Heart right ventricle (tissue), 16 donors: ENCODE measurements at places on chromosomes 12 and 14. TPM values are rescaled to one million over a fixed set of nuclear protein-coding genes. Genes with fewer than 3 reads are reported as not detected.

GRCh38 chr12:52637299-52637698, 14.7 kb downstream of the KRT2 start:
- DNase-seq = no peak

DNA sequence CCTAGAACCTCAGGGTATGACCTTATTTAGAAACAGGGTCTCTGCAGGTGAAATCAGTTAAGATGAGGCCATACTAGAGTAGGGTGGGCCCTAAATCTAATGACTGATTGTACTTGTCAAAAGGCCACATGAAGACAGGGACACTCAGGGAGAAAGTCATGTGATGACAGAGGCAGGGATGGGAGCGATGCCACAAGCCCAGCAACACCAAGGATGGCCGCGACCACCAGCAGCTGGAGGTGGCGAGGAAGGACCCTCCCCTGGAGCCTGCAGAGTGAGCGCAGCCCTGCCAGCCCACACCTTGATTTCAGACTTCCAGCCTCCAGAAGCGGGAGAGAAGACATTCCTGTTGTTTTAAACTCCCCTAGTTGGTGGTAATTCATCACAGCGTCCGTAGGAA, 199.9 kb downstream of the PHETA1 start:
- DNase-seq = no peak

DNA sequence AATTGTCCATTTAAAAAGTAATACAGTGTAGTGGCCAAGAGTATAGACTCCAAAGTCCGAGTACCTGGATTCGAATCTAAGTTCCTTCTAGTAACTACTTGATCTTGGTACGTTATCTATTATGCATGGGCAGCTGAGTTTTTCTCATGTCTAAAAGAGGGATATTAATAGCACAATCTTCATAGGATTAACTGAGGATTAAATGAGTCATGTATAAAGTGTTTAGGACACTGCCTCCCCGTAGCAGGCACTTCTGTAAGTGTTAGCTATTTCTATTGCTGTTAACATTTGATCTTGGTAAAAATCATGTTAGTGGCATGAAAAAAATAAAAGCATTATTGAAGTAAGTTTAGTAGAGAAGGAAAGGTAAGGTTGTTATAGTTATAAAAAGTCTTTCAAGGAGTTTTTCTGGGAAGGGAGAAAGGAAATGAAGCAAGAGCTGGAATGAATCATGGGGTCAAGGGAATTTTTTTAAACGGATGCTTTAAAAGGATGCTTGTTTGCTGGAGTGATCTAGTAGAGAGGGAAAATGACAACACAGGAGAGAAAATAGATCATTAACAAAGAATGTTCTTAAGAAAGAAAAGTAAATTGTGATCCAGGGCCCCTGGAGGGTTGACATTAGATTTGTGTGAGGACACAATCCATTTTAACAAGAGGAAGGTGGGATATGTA, 502.2 kb upstream of the USP15 start:
- DNase-seq = no peak

DNA sequence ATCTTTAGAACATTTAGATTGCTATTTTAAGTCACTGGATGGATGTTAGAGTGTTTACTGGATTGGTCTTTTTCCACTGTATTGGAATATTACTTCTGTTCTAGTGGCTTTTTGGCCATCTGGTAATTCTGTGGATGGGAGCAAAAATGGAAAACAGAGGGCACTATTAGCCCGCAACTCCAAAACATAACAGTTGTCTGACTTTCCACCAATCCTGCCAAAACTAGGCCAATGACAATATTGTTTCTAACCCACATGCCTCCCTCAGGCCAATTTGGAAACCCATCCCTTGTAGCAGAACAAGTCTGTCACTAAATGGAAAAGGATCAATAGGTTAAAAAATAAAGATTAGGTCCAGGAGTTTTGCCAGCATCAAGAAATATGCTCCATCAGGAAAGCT, 97.8 kb downstream of the ETNK1 start:
- no peak for DNase-seq

Gene MAP1LC3B2
- 4.6 TPM for polyA plus RNA-seq

Gene CEBPE
- polyA plus RNA-seq = 0.07 TPM

Gene COX8C
- not detected for polyA plus RNA-seq

Gene AMDHD1
- polyA plus RNA-seq = 0.88 TPM

- no peak for DNase-seq
These were observed 43.2 kb upstream of the TUNAR start for GRCh38 chr14:95833429-95833828.

Gene ALDH1L2
- 1.1 TPM for polyA plus RNA-seq

Gene OAS2
- 6.8 TPM for polyA plus RNA-seq

- DNase-seq = no peak
These were observed 73.9 kb downstream of the PPP1R36 start for GRCh38 chr14:64623554-64624165.

Gene OR11H7
- not detected for polyA plus RNA-seq

DNA sequence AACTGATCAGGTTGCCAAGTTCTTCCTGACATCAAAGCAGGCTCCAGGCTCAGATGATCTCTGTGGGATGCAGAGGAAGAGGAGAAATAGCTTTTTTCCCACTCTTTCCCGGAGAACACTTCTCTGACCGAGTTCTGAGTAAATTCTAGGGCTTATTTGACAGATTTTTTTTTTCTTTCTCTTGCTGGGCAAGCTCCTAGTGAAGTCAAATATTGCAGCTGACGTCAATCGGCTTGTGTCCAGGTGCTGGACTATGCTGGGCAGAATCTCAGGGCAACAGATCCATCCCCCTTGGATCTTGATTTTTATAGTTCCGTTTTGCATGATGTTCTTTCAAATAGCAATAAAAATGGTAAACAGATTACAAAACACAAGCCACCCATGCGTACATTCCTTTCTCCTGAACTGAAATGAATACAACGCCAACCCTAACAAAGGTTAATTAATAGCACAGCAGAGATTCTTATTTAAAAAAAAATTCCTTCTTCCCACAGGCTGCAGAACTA, 182.2 kb downstream of the NOVA1 start:
- DNase-seq = no peak

DNA sequence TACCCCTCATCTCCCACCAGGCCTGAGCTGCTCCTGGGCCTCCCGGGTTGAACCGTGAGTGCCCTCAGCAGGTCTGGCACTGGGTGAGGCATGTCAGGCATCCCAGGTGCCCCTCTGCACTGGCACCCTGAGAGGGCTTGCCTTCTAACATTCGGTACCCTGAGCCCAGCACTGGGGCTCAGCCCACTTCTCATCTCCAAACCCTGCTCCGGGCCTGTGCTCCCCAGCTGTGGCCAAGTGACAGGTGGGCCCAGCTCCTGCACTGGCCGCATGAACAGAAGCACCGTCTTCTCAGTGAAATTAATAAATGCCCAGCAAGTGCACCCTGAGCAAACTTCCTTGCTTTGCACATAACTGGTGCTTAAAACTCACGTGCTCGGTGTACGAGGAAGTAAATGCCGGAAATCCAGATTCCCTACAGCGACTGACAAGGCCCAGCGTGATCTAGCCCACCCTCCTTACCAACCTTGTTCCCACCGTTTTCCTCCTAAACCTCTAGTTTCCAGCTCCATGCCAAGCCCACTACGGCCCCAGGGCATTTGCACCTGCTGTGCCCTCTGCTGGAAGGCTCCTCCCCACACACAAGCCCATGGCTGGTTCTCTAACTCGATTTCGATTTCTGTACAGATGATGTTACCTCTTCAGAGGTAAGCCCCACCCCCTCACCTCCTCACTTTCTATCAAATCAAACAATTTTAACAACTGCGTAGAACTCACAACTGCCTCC, 115.2 kb upstream of the NCOR2 start:
- DNase-seq = no peak

DNA sequence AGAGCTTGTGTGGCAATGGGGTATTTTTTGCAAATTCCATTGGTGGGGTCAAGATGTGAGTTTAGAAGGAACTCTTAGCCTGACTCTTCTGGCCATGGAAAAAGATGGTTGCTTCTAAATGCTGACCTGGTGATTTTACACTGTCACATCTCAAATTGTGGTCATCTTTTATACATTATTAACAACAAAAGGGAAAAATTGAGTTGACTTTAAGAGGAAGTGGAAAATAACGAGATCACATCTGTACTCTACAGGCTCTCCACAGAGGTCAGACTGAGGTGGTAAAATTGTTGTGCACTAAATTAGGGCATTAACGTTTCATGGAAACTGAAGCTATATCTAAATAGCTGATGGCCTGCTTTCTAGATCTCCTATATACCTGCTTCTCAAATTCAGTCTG, 44.7 kb downstream of the PTPN11 start:
- DNase-seq = no peak

DNA sequence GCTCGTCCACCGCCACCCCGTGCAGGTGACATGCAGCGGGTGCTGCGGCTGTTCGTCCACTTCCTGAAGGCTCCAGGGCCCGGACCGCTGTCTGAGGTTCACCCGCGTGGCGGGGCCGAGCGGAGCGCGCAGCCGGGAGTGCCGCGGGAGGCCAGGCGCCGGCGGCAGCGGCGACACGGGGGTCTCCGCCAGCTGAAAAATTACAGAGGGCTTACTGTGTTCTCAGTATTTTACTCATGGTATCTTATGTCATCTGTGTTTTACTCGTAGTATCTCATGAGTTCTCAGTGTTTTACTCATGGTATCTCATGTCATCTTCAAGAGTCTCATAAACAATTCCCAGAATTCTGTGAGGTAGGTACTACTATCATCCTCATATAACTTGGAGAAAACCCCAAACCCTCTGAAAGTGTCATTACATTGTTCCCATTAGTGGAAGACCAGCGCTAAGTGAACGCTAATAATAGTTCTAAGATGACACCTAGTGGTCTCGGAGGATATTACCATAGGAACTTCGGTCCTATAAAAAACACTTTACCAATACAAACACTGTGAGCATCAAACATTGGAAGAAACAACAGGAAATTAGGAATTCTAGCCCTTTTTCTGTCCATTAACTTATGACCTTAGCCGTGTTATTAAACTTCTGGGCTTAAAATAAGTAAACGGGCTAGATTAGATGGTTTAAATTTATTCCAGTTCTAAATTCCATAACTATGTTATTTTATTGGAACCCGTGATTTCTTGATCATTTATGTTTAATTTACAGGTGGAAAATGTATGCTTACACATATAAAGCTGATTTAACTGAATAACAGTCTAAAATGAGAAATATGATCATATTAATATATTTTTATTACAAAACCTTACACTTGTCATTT, 32.4 kb downstream of the AK7 start:
- peak; percentile 41 for DNase-seq

Gene VAMP1
- 10.2 TPM for polyA plus RNA-seq

Gene CCDC184
- 1.0 TPM for polyA plus RNA-seq

GRCh38 chr12:104248444-104248843, 32.9 kb downstream of the TXNRD1 start:
- DNase-seq = no peak

- DNase-seq = no peak
These were observed 96.7 kb upstream of the NOVA1 start for GRCh38 chr14:26694521-26694920.

Gene SCNN1A
- 0.15 TPM for polyA plus RNA-seq

Gene CISTR
- polyA plus RNA-seq = 0.16 TPM

DNA sequence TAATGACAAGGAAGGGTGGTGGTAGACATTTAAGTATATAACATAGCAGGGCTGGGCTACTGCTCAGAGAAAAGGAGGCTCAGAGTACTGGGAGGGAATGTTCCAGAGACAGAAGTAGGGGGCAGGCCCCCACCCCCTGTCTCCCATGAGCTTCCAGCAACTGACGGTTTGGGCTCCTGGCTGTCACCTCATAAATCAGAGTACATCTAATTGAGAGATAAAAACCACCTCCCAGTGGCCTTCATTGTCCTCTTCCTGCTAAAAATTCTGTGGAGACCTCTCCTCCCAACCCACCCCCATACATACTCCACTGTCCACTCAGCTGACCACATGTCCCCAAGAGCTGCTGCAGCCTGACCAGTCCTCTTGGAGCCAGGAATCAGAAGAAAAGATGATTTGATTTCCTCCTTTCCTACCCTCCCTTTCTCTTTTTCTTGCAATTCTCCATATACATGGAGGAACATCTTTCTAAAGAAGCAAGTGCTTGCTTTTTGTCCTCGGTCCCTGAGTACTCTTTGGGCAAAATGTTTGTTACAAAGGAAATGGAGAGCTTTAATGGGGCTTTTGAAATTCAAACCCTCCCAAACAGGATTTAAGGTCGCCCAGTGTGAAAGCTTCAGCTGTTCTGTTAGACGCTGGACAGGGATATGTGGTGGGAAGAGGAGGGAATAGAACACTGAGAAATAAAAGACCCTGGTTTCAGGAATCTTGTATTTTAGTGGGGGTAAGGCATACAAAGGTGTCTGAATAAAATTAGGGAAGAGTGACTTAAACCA, 16.4 kb upstream of the KCNA5 start:
- DNase-seq = no peak

DNA sequence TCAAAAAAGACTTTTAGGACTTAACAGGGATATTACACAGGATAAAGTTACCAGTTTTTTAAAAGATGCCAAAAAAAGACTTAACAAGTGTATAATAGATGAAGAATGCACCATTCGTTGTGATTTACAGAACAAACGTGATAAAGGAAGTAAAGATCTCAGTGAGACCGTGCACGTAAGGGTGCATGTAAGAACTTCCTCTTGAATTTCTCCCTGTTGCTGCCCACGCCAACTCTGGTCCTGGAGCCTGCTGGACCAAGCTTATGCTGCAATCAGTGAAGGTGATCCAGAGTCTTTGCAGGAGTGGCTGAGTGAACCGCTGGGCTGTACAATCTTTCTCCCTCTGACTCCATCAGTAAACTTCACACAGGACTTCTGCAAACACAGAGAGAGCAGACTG, 593.7 kb downstream of the TMEM121 start:
- no peak for DNase-seq

- no peak for DNase-seq
These were observed 127.5 kb downstream of the TGFB3 start for GRCh38 chr14:75854111-75854799.

DNA sequence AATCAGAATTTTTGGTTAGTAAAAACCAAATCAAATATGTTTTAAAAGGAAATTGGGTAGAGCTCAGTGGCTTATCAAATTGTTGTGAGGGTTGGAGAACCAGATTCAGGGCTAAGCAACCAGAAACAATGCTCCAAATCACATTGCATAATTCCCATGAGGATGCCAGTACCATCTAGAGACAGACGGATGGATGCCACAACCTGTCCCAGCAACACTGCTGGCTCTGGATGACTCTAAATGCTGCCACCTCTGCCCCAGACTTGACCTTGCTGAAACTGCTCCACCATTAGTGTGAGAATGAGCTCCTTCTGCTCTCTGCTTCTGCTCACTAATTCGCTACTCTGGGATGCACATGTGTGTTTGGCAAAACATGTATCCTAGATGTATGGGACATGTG, 43.9 kb downstream of the FRS2 start:
- DNase-seq = no peak

Gene MIP
- not detected for polyA plus RNA-seq

Gene TNFAIP2
- 24.6 TPM for polyA plus RNA-seq

Gene KCNK13
- 0.59 TPM for polyA plus RNA-seq

Gene CLEC2B
- 4.6 TPM for polyA plus RNA-seq

- DNase-seq = no peak
These were observed 612 bp upstream of the RBM23 start for GRCh38 chr14:22919601-22919921.

- no peak for DNase-seq
These were observed 32.4 kb downstream of the PITPNM2 start for GRCh38 chr12:123118497-123118896.

DNA sequence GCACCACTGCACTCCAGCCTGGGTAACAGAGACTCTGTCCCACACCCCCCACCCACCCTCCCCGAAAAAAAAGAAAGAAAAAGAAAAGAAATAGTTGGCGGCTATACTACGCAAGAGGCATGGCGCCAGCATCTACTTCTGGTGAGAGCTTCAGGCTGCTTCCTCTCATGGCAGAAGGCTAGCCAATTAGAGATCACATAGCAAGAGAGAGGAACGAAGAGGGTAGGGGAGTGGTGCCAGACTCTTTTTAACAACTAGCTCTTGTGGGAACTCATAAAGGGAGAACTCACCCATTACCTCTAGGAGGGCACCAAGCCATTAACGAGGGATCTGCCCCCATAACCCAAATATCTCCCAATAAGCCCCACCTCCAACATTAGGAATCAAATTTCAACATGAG, 6.2 kb downstream of the DENND5B start:
- DNase-seq = no peak
